Ovary (tissue), 10 donors: ENCODE measurements at places on chromosomes 6 and 20. TPM values are rescaled to one million over a fixed set of nuclear protein-coding genes. Genes with fewer than 3 reads are reported as not detected.
A peak's percentile ranks its signal among the peaks of the same experiment; 100 is the strongest.

DNA sequence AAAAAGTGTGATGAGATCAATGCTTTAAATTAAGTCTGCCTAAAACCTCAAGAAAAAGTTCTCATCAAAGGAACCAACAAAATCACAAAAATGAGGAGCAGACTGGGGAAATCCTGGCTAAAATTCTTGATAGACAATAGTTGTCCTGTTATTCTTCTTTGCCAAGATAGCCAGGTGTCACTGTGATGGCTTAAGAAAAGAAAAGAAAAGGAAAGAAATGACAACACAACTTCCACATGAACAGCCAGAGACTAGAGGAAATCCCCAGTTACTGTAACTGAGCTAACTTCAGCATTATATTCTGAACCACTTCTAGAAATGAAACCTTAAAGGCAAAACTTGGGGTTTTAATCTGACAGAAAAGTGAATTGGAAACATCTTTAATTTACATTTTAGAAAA, 129.6 kb downstream of the CD24 start:
- no peak overlapping the region for H3K4me3 ChIP-seq
- no peak overlapping the region for H3K27ac ChIP-seq
- H3K27me3 ChIP-seq, result no peaks in the 10 kb centered on the region
- H3K4me1 ChIP-seq, result no peaks in the 10 kb centered on the region
- DNase-seq, result no peak

- no peaks in the 10 kb centered on the region for H3K27me3 ChIP-seq
- no peak for DNase-seq
- H3K27ac ChIP-seq, result no peak overlapping the region
- no peaks in the 10 kb centered on the region for H3K4me1 ChIP-seq
- no peak overlapping the region for H3K4me3 ChIP-seq
Observed at GRCh38 chr6:144953552-144954240, 668.6 kb downstream of the UTRN start.

The SPATS1 gene
- total RNA-seq, result 0.25 TPM

- H3K27ac ChIP-seq, result no peak overlapping the region
- no peak overlapping the region for H3K4me3 ChIP-seq
- H3K4me1 ChIP-seq, result peaks cover 6% of the 10 kb centered on the region
- no peaks in the 10 kb centered on the region for H3K36me3 ChIP-seq
- H3K27me3 ChIP-seq, result no peaks in the 10 kb centered on the region
Observed at GRCh38 chr6:45500924-45501816, 123.4 kb upstream of the SUPT3H start.

DNA sequence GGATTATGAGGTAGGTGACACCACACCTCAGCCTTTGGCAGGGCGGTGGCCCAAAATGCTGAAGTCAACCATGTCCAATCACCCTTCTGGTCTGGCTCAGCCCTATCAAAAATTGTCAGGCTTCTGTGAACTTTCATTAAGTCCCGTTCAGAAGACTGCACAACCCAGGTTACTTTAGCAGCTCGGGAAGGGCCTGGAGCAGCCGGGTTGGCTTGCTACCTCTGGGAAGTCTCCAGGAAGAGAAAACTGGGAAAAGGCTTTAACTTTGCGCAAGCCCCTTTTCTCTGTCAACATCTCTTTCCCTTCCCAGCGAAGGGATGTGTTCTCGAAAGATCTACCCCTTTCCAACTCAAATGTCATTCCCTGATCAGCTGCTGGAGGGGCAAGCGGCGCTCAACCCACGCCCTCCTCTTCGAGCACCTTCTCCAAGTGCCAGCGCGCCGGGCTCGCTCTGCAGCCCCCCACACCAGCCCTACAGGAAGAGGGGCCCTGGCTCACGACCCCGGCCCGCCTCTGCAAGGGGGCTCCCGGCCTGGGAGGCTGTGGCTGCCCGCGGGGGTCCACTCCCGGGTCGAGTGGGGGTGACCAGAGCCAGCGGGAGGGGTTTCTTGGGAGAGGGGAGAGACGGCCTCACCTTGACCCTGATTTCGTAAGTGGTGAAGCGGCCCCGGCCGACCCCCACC, 573 bp downstream of the SNX3 start:
- peak overlapping the region; percentile 83 for H3K4me3 ChIP-seq
- DNase-seq, result no peak
- H3K27ac ChIP-seq, result peak overlapping the region; percentile 97
- no peaks in the 10 kb centered on the region for H3K27me3 ChIP-seq
- H3K4me1 ChIP-seq, result peaks cover 5% of the 10 kb centered on the region

GRCh38 chr6:167553736-167554119, 228.8 kb downstream of the TTLL2 start:
- DNase-seq, result no peak
- no peak overlapping the region for H3K4me3 ChIP-seq
- no peaks in the 10 kb centered on the region for H3K27me3 ChIP-seq
- no peaks in the 10 kb centered on the region for H3K36me3 ChIP-seq

GRCh38 chr6:106560996-106561685, 68.2 kb downstream of the RTN4IP1 start:
- no peak overlapping the region for H3K27ac ChIP-seq
- no peak overlapping the region for H3K4me3 ChIP-seq
- DNase-seq, result no peak
- no peaks in the 10 kb centered on the region for H3K4me1 ChIP-seq

The PPIL6 gene
- total RNA-seq, result 11.6 TPM

DNA sequence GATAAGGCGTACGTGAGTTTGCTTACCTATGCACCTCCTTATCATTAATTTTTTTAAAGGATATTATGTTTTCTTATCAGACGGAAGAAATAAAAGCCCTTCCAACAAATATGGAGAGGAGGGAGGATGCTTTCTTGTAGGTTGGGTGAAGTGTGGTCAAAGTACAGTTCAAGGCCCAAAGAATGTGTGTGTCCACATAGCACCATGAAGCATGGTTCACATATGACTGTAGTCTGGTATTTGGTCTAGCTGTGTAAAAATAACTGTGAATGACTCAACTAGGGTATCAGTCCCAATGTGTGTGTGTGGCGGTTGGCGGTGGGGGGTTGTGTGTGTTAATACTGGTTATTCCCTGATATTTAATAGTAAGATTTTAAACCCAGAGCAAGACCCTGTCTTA, 212.7 kb downstream of the TMEM242 start:
- peaks cover 8% of the 10 kb centered on the region for H3K4me1 ChIP-seq
- H3K27me3 ChIP-seq, result no peaks in the 10 kb centered on the region
- H3K36me3 ChIP-seq, result no peaks in the 10 kb centered on the region
- DNase-seq, result no peak
- H3K27ac ChIP-seq, result no peak overlapping the region

DNA sequence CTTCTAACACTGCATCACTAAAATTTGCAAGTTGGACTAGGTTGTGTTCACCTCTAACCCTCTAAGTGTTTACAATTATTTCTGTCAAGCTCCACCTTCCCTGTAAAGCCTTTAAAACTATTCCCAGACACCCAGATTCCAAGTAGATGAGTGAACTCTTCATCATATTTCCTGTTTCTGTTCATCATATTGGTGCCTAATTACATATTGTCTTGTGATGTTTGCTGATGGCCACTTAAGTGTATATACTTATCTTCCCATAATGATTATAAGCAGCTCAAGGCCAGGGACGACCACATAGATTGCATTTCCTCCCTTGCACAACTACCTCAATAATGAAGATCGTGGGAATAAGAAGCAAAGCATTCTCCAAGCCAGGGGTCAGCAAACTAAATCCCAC, 16.8 kb downstream of the TNFRSF21 start:
- no peak overlapping the region for H3K4me3 ChIP-seq
- no peaks in the 10 kb centered on the region for H3K4me1 ChIP-seq
- no peak for DNase-seq
- no peaks in the 10 kb centered on the region for H3K36me3 ChIP-seq
- no peaks in the 10 kb centered on the region for H3K27me3 ChIP-seq

DNA sequence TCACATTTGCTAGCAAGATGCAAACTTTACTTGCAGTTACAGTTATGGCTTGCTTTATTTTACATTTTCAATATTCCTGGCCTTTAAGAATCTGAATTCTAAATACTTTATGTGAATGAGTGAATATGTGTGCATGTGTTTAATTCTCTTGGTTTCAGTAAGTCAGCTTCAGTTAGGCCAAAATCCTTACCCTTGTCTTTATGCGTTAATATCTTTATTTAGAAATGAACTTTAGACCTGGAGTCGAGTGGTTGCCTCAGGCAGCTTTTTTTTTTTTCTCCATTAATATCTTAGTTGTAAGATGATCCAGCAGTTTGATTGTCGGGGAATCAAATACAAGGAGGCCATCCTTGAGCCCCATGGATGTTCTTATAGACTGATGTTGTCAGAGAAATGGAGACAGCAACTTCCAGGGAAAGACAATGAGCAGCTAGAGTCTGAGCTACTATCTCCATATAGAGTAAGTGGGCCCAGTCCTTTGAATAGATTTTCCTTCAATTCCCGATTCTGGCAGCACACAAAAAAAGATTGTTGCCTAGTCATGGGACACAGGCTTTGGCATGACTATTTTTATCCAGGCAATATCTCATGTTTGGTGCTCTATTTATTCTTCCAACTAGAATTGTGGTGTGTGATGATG, 398.0 kb downstream of the DHX35 start:
- H3K4me1 ChIP-seq, result no peaks in the 10 kb centered on the region
- DNase-seq, result no peak
- no peaks in the 10 kb centered on the region for H3K36me3 ChIP-seq
- no peak overlapping the region for H3K27ac ChIP-seq
- H3K27me3 ChIP-seq, result no peaks in the 10 kb centered on the region

The MTHFD1L gene
- total RNA-seq, result 34.7 TPM

GRCh38 chr6:9711365-9711764, 703.5 kb downstream of the TFAP2A start:
- DNase-seq, result no peak
- no peaks in the 10 kb centered on the region for H3K36me3 ChIP-seq
- no peaks in the 10 kb centered on the region for H3K27me3 ChIP-seq
- H3K4me1 ChIP-seq, result no peaks in the 10 kb centered on the region

GRCh38 chr6:134813146-134813545, 136.8 kb downstream of the ALDH8A1 start:
- no peak overlapping the region for H3K4me3 ChIP-seq
- no peak overlapping the region for H3K27ac ChIP-seq
- H3K4me1 ChIP-seq, result no peaks in the 10 kb centered on the region

DNA sequence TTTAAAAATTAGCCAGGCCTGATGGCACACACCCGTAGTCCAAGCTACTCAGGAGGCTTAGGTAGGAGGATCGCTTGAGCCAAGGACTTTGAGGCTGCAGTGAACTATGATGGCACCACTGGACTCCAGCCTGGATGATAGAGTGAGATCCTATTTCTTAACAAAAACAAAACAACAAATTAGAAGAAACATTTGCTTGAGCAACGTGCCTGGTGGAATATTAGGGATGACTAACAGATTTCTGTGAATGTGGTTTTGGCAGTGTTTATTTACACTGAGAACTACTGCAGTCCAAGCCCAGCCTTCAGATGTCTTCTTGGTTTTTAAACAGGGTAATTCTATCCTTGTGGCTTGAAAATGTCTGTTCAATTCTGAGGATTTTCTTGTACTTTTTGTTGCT, 9.2 kb downstream of the PPP1R3G start:
- no peaks in the 10 kb centered on the region for H3K4me1 ChIP-seq
- no peak overlapping the region for H3K4me3 ChIP-seq
- no peaks in the 10 kb centered on the region for H3K27me3 ChIP-seq
- H3K27ac ChIP-seq, result no peak overlapping the region

DNA sequence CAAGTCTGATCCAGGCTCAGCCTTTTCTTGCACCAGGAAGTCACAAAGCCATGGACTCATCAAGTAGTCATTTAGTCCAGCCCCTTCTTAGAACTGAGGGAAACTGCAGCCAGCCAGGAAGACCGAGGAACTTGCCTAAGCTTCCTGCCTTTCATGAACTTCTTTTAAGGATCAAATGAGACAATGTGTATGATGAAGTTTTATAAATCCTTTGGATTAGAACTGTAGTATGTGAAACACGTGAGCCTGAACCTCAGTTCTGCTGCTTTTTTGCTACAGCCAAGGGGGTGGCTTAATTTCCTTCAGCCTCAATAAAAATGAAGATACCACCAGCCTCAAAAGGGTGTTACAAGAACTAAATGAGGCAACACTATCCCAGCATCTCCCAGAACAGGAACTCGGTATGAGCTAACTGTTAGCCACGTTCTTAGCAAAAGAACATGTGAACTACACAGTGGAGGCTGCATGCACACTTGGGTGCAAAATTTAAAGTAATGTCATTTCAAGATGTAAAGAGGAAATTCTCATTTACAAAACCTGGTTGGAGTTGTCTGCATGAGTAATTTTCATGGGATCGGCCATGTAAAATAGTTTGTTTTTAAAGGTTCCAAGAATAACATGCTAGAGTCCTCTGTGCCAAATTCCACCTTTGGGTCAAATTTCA, 76.0 kb upstream of the TBC1D7 start:
- no peak overlapping the region for H3K4me3 ChIP-seq
- H3K4me1 ChIP-seq, result no peaks in the 10 kb centered on the region
- H3K27ac ChIP-seq, result no peak overlapping the region
- no peaks in the 10 kb centered on the region for H3K27me3 ChIP-seq
- no peak for DNase-seq

DNA sequence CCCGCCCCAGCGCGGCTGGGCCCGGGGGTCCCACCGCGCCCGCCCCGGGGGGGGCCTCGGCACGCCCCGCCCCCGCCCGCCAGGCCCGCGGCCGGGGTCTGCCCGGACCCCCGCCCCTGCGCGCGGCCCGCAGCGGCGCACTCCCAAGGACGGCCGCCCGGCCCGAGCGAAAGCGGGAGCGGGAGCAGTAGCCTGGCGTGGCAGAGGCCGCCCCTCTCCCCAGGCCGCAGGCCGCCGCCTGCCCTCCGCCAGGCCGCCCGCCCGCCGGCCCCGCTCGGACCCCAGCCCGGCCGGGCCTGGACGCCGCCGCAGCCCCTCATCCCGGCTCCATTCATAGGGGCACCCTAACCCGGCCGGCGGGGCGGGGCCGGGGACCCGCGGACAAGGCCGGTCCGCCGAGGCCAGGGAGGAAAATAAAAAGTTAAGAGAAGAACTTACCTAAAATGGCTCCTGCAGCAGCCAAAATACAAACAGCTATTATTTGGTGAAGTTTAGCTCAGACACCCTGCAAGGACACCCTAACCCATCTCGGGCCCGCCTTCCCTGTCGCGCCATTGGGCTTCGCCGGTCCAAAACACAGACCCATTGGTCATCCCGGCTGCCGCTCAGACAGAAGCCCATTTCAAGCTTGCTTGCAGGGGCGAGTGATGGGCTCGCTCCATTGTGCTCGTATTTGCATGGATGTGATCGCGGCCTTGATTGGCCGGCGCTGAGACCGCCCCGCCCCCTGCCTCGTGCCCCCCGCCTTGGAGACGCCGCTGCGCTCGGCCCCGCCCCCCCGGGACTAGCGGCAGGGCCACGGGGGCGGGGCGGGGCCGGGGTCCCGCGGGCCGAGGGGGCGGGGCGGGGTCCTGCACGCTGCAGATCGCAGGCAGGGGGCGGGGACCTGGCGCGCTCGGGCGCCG, at the start of gene CHD6:
Gene CHD6, minus strand, starts transcription at position 476 of the 905 bp plus-strand sequence. CDS start 67,040 bp downstream, outside the sequence.
- peak within 1 kb of the TSS; percentile 62 for H3K4me3 ChIP-seq
- no peaks in the 10 kb centered on the region for H3K36me3 ChIP-seq
- peak within 1 kb of the TSS; percentile 89 for H3K27ac ChIP-seq
- H3K4me1 ChIP-seq, result peaks cover 4% of the 10 kb centered on the region

The PAX1 gene
- total RNA-seq, result not detected
